Omental fat pad (tissue), 4 donors: ENCODE measurements at places on chromosomes 3 and 15.

DNA sequence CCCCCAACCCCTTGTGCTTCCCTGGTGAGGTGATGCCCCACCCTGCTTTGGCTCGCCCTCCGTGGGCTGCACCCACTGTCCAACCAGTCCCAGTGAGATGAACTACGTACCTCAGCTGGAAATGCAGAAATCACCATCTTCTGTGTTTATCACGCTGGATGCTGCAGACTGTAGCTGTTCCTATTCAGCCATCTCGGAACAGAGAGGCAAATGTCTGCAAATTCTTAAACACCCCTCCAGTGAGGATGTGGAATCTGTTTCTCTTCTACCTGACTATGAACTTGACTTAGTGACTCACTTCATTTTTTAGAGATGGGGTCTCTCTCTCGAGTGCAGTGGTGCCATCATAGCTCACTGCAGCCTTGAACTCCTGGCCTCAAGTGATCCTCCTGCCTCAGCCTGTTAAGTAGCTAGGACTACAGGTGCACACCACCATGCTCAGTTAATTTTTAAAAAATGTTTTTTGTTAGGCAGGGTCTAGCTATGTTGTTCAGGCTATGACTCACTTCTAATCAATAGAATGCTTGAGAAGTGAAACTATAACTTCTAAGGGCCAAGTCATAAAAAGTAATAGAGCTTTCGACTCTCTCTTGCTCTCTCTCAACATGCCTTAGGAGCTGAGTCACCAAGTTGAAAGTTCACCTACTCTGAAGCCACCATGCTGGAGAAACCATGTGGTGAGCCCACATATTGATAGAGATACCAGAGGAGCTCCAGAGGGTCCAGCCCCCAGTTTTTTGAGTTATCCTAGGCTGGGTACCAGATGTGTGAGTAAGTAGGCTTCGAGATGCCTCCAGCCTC lies 11.5 kb upstream of the PARP14 start:
- no peak for DNase-seq

DNA sequence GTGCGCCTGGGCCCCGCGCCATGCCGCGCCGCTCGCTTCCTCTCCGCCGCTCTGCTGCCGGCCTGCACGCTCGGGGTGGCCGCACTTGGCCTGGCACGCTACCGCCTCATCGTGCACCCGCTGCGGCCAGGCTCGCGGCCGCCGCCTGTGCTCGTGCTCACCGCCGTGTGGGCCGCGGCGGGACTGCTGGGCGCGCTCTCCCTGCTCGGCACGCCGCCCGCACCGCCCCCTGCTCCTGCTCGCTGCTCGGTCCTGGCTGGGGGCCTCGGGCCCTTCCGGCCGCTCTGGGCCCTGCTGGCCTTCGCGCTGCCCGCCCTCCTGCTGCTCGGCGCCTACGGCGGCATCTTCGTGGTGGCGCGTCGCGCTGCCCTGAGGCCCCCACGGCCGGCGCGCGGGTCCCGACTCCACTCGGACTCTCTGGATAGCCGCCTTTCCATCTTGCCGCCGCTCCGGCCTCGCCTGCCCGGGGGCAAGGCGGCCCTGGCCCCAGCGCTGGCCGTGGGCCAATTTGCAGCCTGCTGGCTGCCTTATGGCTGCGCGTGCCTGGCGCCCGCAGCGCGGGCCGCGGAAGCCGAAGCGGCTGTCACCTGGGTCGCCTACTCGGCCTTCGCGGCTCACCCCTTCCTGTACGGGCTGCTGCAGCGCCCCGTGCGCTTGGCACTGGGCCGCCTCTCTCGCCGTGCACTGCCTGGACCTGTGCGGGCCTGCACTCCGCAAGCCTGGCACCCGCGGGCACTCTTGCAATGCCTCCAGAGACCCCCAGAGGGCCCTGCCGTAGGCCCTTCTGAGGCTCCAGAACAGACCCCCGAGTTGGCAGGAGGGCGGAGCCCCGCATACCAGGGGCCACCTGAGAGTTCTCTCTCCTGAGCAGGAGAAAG lies 951 bp downstream of the GPR62 start:
- DNase-seq: no peak

DNA sequence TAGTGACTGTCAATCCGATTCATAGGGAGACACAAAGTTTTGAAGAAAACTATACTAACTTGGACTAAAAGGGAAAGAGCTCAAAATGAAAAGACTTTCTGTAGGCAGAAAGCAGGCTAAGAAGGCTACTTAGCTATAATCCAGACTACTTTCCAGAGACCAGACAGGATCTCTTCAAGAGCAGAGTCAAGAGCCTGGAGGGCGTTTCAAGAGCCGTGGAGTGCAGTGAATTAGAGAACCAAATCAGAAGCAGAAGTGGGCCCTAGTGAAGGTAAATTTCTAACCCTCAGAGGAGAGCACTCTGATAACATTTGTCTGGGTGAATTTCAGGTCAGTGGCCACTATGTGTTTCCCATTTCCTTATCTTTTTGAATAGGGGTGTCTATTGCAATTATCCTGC lies 76.4 kb downstream of the CGGBP1 start:
- no peak for DNase-seq

- DNase-seq: no peak
These were observed 23.1 kb downstream of the TRPM1 start for GRCh38 chr15:31078471-31078870.

DNA sequence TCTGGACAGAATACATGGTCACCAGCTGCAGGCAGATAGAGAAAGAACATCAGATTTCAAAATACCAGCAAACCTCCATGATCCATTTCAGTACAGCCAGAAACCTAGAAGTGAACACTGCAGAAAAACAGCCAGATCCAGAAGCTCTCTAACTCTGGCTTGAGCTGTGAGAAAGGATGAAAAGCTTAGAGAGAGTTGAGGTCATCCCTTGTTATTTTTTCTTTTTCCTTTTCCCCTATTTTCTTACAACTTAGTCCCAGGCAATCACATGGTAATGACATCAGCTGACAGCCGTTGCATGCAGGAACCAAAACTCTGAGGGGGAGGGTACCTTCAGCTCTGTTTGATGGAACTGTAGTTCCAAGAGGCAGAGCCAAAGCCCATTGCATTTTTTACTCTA lies 113.2 kb downstream of the TCF12 start:
- DNase-seq: no peak

DNA sequence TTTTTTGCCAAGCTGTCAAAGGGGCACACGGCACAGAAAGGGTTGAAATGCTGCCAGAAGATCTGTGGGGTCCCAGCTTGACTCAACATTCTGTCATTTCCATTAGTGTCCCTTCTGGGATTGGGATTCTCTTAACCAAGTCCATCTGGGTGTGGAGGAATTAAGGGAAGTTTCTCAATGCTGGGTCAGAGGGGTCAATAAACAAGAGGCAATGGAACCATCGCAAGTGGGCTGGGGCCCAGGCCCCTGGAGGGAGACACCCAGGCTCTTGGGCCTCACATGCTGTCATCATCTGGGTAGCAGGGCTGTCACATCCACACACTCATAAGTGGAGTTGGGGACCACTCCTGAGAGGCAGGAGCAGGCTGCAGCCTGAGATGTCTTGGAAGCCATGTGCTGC lies 8.1 kb upstream of the APOD start:
- DNase-seq: no peak

GRCh38 chr3:139521144-139521543 lies 18.4 kb downstream of the RBP1 start:
- DNase-seq: no peak

GRCh38 chr3:10783360-10784351 lies 32.4 kb upstream of the SLC6A11 start:
- no peak for DNase-seq

GRCh38 chr15:38134252-38134651 lies 118.4 kb upstream of the SPRED1 start:
- no peak for DNase-seq

- DNase-seq: no peak
These were observed 131.0 kb downstream of the MEX3B start for GRCh38 chr15:81914734-81915256.

- no peak for DNase-seq
These were observed 41.2 kb downstream of the LIPC start for GRCh38 chr15:58472821-58473581.

DNA sequence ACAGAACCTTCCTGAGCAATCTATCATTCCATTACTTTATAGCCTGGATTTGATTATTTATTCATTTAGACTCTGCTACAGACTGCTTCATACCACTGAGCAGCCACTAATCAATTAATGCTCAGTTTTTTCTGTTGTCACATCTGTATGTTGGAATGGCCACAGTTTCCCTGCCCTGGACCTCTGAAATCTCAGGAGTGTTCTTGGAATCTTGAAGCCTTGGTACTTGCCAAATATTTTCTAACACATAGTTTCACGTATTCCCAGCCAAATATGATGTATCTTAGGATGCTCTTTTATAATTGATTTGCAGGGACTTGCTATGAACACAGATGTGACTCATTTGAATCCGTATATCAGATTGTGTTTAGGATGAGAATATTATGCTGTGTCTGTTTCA lies 225.8 kb downstream of the TAFA4 start:
- DNase-seq: no peak

DNA sequence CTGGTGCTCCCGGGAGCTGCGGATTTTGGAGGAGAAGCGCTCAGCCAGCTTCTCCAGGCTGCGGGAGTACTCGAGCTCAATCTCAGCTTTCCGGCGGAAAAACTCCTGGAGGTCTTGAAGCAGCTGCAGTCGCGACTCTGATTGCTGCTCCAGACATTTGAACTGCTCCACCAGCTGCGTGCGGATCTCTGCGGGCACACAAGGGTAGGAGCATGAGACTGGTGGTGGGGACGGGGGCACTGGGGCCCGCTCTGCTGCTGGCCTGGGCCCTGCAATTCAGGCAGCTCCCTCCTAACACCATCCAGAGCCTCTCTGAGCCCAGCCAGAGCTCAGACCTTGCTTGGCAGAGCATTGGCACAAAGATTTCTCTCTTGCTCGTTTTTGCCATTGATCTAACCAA lies 124.7 kb downstream of the SRGAP3 start:
- DNase-seq: no peak

GRCh38 chr3:124609402-124609801 lies 120.8 kb upstream of the UMPS start:
- no peak for DNase-seq

DNA sequence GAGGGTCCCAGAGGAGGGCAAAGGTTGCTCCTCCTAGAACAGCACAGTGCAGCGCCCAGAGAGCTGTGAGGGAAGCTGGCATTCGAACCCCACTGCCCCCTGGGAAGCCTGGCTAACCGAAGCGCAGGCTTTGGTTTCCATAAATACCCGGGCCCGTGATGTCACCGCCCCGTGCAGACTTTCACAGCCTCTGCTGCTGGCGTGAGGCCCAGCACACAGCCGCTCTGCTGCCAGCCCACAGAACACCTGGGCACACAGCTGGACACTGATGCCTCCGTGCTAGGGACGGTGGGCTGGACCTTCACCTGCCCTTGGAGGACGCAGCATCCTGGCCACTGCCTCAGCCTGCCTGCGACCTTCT lies 1.0 kb downstream of the IQSEC1 start:
- DNase-seq: no peak

- no peak for DNase-seq
These were observed 263.6 kb upstream of the GADL1 start for GRCh38 chr3:31157893-31158620.

DNA sequence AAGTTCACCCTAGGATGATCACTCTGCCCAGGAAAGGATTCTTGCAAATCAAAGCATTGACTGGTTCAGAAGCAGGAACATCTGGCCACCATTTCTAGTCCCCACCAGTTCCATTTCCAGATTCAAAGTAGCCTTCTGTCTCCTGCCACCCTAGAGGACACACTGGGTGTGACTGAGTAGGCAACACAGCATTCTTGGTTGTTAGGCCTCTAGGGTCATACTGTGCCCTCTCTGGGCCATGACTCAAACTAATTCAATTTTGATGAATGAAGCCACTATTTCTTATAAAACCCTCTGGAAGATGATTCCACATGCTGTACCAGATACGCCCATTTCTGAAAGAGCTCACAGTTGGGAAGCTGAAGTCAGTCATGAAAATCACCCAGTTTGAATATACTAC lies 69.7 kb downstream of the WDR76 start:
- no peak for DNase-seq

DNA sequence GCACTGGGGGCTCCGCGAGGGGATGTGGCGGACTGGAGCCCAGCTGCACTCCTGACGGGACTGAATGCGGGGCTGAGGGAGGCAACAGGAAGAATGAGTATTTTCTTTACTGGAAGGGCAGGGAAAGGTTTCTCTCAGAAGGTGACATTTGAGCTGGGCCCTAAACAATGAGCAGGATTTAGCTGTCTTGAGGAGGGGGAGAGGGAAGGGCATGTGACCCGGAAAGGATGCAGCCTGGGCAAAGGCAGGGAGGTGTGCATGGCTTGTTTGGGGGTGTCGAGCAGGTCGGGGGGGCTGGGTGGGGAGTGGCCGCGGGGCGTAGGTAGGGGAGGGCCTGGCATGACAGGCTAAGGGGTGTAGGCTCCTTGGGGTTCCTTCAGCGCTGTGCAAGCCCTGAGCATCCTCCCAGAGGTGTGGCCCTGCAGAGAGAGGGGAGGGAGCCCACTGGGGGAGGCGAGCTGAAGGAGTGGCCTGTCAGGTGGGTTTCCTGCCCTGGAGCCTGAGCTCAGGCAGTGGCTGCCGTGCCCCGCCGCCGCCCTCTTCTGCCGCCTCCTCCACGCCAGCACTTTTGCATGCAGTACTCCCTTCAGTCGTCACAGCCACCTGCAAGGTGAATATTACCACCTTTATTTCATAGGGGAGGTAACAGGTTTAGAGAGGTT lies 17.2 kb upstream of the ANKDD1A start:
- DNase-seq: no peak

GRCh38 chr3:98914210-98915080 lies 12.9 kb upstream of the DCBLD2 start:
- no peak for DNase-seq

DNA sequence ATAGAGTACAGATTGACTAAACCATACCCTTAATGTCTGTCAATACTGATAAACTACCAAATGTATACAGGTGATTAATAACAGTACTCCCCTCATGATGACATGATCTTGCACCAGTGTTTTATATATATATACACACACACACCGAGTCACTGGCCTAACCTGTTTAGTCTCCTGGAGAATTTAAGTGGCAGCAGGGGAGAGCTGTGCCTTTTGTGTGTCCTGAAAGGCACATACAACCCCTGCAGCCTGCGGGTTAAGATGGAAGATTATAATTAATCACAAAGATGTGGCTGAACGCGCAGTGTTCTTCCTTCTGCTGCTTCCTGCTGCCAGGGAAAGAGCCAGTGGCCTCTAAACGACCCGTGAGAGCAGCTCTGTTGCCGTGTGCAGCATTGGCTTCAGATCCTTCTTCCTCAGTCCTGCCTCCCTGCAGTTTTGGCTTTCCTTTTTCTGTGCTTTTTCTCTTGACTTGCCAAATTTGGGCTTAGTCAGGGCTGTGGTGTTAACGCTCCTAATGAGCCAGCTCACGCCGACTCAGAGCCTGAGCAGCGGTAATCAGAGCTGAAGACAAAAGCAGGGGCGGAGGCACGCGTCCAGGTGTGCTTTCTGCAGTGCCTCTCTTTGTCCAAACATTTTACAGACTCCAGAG lies 42.5 kb upstream of the UBE3A start:
- DNase-seq: no peak

GRCh38 chr3:72067721-72068120 lies 282.8 kb upstream of the PROK2 start:
- DNase-seq: no peak

DNA sequence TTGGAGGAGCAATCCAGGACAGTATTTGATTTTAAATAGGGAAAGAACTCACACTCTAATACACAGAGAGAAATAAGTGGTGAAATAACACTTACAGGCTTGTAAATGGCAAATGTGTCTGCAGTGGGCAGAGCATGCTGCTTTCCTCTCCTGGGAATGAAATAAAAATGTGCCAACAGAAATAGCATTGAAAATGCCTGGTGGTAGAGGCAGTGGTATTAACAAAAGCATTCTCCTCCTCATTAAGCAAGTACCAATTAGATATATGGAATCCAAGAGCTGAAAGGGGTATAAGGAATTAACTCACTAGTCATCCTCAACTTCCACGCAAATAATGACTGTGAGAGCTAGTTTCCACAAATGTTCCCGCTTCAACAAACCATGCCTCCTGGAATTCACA lies 364.1 kb upstream of the KCNMB2 start:
- DNase-seq: no peak
